ENCODE measurements at places on chromosomes 1 and 21.

GRCh38 chr1:154329152-154329521 is 3.8 kb downstream of the ATP8B2 start:
- no peak for DNase-seq

DNA sequence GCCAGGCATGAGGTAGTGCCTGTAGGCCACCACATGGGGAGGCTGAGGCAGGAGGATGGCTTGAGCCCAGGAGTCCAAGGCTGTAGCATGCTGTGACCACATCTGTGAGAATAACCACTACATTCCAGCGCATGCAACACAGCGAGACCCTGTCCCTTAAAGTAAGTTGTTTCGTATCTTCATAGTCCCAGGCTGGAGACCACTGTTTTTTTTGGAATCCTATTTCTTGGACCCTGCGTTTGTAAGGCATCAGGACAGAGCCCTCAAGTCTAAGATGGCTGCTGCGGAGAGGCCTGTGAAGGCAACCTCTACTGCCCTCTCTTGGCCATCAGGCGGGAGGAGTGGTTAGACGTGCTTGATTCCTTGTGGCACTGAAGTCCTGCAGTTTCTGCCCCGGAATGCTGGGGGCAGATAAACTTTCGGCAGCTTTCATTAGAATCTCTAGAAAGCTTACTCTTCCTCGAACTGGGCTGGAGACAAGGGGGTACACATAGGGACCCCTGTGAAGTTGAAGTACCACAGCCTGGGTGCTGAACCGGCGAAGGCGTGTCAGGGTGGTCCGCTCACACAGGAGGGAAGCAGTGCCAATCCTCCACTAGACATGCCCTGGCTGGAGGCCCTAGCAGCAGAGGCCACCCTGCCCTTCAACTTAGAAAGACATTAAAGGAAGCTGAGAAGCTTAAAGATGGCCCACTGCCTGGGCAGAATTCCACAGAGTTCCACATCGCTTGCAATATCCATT is 36.6 kb downstream of the RABIF start:
- peak; percentile 24 for DNase-seq

DNA sequence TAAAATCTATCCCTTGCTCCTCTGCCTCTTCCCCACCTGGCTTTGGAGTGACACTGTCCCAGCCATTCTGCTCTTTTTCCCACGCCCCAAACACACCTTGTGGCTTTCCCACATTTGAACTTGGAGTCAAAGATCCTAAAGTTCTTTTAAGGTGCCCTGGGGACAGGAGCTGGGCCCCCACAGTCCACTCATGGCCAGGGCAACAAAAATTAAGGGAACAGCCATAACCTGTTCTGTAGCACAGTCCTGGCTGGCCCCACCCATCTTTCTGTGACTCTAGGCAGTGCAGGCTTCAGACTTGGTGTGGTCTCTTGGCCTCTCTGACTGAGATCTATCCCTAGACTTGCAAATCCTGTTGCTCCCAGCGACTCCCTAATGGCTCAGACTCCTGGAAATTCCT is 143.0 kb upstream of the MAGI3 start:
- no peak for DNase-seq

DNA sequence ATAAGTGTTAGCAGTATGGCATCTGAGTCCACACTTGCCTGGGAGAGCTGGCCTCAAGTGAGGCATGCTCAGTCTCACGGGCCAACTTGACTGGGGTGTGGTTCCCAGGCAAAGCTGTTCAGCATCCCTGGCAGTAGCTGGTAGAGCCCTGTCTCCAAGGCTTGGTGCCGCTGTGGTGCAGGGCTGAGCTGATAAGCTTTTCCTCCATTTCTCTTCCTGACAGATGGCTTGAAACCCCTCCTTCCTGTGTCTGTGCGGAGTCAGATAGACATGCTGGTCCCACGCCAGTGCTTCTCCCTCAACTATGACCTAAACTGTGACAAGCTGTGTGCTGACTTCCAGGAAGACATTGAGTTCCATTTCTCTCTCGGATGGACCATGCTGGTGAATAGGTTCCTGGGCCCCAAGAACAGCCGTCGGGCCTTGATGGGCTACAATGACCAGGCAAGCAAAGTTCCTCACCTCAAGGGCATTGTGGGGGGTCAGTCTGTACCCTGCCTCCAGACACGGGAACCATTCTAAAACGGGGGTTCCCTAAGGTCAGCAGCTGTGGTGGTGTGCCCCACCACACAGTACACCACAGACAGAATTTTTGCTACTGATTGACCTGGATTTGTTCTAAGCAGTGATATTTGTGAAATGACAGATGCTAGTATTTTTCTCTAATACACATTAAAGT is 13.7 kb upstream of the MIIP start:
- DNase-seq, result no peak

GRCh38 chr21:43275421-43276211 is 106.8 kb downstream of the CRYAA start:
- DNase-seq, result no peak

DNA sequence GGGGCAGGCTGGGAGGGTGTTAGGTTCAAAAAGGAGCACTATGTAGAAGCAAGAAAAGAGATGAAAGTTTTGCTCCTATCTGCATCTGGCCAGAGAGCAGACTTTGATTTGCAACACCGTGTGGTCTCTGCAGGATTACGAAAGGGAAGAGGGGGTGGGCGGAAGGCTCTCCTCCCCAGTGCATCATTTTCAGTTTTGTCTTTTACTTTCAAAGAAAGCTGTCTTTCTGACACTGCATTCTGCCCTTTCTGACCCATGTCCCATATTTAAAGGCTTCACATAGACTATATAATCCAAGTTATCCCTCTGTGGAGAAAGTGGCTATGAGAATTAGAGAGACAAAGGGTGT is 126.5 kb downstream of the RHOU start:
- DNase-seq, result no peak

- DNase-seq, result peak; percentile 39
Measured at GRCh38 chr1:171801487-171801891, 20.0 kb downstream of the METTL13 start.

- DNase-seq, result no peak
Measured at GRCh38 chr21:43687566-43688399, 28.4 kb downstream of the RRP1B start.

DNA sequence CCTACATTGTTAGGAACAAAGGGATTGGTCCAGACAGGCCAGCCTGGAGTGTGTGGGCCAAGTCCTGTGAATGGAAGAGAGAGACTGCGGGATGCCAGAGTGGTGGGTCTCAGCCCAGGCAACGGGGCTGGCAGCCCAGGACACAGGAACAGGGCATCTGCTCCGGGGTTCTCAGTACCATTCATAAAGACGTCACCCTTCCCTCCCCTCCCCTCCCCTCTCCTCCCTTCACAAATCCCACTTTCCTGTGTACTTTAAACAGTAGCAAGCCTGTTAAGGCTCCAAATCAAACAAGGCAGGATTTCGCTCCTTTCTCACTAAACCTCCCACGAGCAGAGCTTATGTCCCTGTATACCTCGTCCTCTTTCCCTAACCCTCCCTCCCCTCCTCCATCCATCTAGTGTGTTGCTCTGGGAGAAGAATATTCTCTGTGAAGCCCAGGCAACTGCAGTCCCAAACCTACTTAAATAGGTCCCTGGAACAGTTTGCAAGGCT is 4.2 kb upstream of the PLXNA2 start:
- DNase-seq, result no peak

DNA sequence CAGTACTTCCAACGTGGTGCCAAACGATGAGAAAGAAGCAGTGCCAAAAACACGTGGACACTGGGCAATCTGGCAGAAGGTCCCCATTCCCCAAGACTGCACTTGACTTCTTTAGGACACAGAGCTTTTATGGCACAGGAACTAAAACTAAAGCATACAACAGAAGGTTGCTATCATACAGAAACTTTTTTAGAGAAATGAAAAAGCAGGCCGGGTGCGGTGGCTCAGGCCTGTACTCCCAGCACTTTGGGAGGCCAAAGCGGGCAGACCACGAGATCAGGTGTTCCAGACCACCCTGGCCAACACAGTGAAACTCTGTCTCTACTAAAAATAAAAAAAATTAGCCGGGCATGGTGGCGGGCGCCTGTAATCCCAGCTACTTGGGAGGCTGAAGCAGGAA is 43.0 kb downstream of the GNB1 start:
- DNase-seq, result no peak

GRCh38 chr1:219220945-219221344 is 47.3 kb downstream of the LYPLAL1 start:
- DNase-seq, result no peak

GRCh38 chr1:174671826-174672225 is 224.1 kb downstream of the GPR52 start:
- DNase-seq, result no peak

DNA sequence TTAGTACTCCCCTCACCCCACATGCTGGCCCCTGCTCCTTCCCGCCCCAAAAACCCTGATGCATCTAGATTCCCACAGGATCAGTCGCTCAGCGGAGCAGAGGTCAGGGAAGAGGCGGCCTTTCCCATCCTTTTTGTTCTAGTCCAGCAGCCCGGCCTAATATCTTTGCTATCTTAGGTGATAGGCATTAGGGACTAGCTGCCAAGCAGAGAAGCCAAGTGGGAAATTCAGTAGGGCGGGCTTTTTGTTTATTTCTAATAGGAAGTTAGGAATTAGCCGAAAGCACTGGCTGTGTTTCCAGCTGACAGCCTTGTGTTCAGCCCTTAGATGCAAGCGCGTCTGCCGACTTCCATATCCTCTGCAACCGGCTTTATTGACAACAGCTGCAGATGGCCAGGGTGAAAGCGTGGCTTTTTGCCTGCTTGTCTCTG is 59.0 kb upstream of the BCAR3 start:
- DNase-seq, result no peak

DNA sequence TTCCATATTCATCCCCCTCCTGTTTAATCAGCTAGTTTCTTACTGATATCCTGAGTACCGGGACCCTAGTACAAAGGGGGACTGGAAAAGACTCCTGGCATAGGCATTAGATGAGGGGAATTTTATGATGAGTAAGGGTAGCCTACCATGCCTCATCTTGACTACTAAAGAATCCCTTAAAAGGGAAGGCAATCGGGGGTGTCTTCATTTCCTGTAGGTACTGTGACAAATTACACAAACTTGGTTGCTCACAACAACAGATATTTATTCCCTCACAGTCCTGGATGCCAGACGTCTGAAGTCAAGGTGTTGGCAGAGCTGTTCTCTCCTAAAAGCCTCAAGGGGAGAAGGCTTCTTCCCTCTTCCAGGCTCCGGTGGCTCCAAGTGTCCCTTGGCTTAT is 28.9 kb upstream of the RUNX1 start:
- DNase-seq, result no peak

DNA sequence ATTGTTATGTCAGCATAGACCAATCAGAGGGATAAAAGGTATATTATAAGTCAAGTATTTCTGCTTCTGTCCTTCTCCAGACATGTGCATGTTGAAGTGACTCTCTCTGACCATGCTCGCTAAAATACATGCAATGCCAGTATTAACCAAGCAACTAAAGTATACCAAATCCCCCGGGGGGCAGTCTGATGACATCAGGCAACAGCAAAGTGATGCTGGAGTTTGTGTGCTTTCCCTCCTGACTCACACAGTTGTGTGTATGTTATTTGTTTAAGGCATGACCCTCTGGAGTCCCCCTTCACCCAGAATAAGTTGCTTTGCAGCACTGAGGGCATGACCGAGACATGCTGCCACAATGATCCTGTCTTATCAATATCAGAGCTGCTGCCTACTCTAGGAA is 2.1 kb downstream of the BRINP2 start:
- DNase-seq, result no peak

- no peak for DNase-seq
Measured at GRCh38 chr21:32844653-32845436, 73.3 kb upstream of the PAXBP1 start.

GRCh38 chr1:78721136-78721535 is 71.5 kb downstream of the IFI44 start:
- DNase-seq, result no peak

DNA sequence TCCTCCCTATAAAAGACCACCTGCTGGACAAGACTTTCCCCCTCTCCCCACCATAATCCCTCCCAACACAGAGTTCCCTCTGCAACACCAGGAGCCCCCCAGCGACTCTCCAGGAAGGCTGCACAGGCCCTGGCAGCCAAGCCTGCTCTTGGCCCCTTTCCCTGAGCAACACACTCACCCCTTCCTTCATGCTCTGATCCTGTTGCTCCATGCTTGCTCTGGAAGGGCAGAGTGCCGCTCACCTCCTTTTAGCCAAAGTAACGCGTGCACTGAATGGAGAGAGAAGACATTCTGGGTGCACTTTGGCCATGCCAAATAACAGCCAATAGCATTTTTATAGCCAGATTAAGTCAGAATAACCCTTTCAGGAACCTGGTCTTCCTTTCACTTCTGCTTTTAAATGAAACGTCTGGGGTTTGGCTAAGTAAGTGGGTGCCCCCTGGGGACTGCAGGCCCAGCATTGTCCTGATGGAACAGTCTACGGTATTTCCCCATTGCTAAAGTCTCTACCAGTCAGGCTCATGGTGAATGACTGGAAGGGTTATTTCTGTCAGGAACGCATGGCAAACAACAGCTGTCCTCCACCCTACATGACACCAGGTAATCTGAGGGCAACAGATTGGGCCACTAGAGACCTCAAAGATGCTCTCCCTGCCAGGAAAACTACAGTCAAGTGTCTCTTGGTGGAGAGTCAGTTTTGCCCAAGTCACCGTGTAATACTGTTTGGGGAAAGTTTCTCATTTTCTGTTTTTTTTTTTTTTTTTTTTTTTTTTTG is at the start of gene SLC2A5:
Gene SLC2A5, minus strand, starts transcription at position 310 of the 775 bp plus-strand sequence. Its CDS starts 99 bp downstream, at position 211.
- peak; percentile 58 for DNase-seq

DNA sequence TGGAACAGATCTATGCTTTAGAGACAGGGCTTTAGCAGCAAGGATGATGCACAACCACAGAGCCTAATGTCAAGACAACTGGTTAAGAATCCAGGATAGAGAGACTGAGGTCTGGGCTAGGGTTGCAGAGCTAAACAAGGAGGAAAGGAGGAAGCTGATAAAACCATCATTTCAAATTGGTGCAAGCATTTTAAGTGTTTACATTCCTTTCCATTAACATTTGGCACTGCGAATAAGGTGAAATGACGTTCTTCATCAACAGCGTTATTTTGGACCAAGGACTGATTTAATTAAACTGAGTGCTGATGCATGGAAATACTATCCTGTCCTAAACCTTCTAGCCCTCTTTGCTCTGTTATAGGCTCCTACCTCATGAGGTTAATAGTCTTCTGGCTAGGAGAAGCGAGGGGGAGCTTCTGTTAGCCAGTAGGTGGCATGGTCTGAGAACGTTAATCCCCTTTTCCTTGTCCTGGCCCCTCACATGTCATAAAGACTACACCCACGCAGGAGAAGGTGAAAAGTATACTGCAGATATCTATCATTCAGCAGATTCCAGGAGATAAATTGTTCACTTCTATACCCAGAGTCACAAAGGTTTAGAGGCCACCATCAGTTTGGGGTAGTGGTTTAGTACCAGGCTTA is 7.6 kb upstream of the C1orf21 start:
- peak; percentile 13 for DNase-seq
